ENCODE measurements at places on chromosomes 6 and 20.

DNA sequence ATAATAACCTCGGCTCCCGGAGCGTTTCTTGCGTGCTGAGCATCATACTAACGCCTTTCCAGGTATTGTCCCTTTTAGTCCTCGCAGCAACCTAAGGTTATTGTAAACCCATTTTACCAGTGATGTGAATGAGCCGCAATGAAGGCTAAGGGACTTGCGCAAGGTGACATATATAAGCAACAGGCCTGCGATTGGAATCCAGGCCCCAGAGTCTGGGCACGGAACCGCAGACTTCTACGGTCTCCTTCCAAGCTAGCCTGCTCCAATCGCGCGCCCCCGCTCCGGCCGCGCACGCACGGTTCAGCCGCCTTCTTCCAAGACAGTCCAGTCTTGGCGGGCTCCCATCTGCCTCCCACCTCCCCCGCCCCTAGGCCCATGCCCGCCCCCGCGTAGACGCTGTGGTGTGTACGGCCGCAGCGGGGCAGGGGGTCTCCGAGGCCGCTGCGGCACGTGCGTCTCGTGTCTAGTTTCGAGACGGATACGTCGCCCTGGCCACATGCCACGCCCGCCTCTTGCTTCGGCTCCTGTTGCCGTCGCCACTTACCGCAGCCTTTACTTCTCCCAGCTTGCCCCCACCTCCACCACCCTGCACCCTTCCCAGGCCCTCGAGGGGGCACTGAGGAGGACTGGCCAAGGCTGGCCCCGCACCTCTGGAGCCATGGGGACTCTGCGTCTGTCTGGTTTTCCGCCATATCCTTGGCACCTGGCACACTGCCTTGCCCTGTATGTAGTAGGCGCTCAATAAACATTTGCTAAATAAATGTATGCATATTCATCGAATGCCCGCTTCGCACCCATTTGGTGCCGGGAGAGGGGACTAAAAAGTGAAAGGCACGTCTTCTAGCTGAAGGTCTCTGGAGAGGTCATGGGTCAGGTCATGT lies 855 bp upstream of the GFOD1 start:
- DNase-seq = no peak

DNA sequence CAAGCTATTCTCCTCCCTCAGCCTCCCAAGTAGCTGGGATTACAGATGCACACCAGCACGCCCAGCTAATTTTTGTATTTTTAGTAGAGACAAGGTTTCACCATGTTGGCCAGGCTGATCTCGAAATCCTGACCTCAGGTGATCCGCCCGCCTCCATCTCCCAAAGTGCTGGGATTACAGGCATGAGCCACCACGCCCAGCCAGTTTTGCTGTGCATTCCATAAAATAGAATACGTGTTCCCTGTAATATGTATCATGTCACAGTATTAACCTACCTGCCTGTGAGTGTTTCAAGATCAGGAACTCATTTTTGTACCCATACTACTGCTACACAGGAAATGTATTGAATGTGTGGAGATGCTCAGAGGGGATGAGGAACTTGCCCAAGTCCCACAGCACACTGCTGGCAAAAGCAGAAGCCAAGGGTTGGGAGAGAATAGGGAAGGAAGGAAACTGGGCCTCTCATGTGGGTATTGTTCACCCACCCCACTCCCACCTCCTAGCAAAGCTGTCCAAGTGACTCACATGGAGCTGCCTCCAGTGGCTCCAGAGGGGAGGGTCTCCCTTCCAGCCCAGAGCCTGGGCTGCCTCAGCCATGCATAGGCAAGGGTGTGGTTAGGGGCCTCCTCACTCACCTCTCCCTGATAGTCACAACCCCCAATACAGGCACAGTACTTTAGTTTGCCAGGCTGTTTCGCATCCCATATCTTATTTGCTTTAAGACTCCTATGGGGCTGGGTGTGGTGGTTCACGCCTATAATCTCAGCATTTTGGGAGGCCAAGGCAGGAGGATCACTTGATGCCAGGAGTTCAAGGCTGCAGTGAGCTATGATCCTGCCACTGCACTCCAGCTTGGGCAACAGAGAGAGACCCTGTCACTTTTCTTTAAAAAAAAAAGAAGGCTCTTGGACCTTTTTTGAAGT lies 9.4 kb downstream of the HM13 start:
- DNase-seq = no peak

DNA sequence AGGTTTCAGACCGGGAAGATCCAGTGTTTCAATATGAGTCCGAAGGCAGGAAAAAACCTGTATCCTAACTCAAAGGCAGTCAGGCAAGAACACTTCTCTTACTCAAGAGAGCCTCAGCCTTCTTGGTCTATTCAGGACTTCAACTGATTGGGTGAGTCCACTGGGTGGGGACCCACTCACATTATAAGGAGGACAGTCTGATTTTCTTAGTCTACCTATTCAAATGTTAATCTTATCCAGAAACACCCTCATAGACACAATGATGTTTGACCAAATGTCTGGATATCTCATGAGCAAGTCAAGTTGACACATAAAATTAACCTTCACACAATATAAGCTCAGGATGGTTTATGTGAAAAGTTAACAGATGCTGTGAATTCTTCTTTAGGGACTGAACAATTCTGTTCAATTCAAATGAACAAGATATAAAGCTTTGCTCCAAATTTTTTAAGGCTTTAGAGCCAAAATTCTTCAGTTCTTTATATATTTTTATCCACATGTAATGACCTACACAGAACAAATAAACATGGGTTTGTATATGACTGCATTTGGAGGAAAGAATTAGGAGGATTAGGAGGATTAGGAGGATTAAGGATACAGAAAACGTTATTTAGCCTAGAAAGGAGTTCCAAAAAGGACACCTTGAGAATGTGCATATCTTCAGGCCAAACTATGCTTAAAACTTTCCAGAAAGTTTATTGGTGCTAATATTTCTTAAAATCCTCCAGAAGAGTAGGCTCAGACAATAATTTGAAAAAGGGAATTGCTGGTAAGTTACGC lies 35.3 kb upstream of the LAMA2 start:
- no peak for DNase-seq

DNA sequence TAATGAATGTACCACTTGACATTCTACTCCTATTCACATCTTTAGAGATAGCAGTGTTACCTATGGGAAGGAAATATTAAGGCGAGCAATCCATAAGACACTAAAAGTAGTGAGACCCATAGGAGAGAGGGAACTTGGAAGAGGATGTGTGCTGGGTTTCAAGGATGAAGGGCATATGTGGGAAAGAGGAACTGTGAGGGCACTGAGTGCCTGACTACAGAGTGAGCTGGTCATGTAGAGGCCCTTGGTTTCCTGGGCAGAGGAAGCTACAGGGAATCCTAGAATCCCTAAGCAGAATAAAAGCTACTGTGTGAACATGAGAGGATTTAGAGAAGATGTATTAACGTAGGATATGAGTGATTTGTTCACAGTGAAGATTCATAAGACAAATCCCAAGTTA lies 262.8 kb downstream of the FARS2 start:
- no peak for DNase-seq

DNA sequence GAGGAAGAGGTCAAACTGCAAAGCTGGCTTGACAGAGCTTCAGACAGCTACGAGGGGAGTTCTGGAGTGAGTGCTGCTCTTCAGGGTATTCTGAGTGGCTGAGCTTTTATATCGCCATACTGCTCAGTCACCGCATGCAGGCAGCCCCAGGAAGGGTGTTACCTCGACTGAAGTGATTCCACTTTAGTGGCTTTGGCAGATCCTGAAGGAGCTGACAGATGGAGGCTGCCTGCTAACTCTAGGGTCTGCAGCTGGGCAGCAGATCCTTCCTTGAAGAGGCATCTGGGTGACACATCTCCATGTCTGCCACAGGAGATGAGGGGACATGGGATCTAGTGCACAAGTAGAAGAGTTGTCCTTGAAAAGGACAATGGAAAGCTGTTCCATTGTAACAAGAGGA lies 3.7 kb upstream of the DEK start:
- DNase-seq = no peak

- no peak for DNase-seq
Observed at GRCh38 chr20:37334450-37334849, 11.5 kb upstream of the SRC start.

- DNase-seq = no peak
Observed at GRCh38 chr20:37189416-37190016, 10.2 kb upstream of the MROH8 start.

GRCh38 chr6:35181308-35181932 lies 32.3 kb upstream of the SCUBE3 start:
- DNase-seq = no peak

- DNase-seq = no peak
Observed at GRCh38 chr6:130900913-130901312, 73.7 kb downstream of the SMLR1 start.

DNA sequence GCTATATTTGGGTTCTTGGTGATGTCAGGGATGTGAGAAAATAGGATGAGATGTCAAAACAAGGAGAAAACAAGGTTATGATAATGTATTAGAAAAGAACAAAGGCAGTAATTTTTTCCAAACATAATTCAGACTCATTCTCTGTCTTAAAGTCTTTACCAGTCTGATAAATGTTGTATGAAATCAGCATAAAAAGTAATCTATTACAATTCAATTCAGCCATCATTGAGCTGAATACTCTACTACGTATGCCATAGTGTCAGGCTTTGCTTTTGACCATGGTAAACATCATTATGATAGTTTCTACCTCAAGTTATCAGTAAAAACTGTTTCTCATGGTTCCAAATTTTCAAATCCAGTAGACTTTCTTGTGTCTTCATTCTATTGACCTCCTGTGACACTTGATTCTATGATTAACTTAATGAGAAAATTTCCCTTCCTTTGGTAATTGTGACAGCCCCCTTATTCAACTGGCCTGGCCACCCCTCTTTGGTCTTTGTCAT lies 75.0 kb downstream of the EPHA7 start:
- no peak for DNase-seq

DNA sequence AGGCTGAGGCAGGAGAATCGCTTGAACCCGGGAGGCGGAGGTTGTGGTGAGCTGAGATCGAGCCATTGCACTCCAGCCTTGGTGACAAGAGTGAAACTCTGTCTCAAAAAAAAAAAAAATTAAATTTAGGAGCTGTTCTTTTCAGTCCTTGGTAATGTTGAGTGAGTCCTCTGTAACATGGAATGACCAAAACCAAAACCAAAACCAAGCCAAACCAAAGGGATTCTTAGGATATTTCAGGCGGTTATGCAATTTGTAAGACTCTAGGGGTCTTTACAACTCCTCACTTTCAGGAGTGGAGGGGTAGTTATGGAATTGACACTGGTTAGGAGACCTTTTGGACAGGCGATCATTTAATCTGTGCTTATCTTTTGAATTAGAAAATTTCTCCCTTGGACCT lies 15.8 kb downstream of the TIAM2 start:
- no peak for DNase-seq

- DNase-seq = no peak
Observed at GRCh38 chr20:44039147-44039546, 124.5 kb downstream of the TOX2 start.

- peak; percentile 29 for DNase-seq
Observed at GRCh38 chr6:130366107-130367005, 539 bp downstream of the TMEM200A start.

Data from HuH-7.5 (cell line).